ENCODE measurements at places on chromosomes 11 and 22.
A peak's percentile ranks its signal among the peaks of the same experiment; 100 is the strongest.

DNA sequence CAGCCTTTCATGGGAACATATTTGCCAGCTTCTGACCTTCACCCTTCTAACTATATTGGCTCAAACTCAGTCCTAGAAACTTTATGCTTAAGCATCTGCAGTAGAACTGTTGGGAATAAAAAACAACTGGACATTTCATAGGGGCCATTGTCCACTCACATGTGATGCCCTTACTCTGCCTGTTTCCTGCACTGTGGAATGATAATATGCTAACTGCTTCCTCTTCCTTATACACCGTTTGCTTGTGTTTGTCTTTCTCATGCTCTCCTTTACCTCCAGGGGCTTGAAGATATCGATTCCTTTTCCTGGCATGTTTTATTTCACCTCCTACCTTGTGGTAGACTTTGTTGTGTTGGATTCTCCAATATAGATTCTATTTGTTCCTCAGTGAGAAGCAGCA, 333.0 kb upstream of the DDI1 start:
- DNase-seq: no peak

GRCh38 chr11:77501758-77502157, 27.9 kb upstream of the PAK1 start:
- DNase-seq: no peak

GRCh38 chr22:36584666-36585065, 55.7 kb upstream of the EIF3D start:
- no peak for DNase-seq

DNA sequence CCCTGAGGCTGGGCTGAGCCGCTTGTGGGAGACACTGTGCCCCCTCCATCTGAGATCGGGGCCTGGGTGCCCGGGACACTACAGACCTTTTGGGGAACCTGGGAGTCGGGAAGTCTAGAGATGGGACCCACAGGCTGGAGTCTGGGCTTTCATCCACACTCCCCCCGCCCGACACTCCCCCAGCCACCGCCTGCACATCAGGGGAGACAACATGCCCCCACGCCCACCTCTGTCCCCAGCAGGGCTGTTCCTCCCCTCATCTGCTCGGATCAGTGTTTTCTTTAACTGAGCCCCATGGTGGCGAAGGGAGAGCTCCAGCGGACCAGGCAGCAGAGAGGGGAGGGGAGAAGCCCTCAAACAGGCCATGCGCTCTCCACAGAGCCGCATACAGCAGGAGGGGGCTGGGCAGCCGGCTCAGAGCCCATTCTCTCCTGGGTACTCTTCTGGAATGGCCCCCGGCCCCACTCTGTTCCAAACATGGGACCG, 174.7 kb downstream of the IGLL1 start:
- no peak for DNase-seq

DNA sequence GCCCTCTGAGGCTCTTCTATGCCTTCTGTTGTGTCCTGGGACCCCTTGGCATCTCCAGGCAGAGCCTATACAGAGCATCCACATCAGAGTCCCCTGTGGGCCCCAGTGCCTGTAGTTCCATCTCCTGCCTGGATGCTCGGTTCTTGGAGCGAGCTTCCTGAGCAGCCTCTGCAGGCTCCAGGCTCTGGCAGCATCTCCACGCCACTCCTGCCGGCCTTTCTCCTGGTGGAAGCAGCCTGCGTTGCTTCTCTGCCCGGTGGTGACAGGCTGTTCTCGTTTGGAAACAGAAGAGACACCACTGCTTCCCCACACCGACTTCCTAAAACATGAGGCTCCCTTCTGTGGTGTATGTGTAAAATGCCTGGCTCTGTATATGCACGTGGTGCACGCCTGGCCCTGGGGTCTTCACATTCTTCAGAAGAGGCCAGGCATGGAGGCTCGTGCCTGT, 52.8 kb downstream of the BCR start:
- DNase-seq: peak; percentile 61

DNA sequence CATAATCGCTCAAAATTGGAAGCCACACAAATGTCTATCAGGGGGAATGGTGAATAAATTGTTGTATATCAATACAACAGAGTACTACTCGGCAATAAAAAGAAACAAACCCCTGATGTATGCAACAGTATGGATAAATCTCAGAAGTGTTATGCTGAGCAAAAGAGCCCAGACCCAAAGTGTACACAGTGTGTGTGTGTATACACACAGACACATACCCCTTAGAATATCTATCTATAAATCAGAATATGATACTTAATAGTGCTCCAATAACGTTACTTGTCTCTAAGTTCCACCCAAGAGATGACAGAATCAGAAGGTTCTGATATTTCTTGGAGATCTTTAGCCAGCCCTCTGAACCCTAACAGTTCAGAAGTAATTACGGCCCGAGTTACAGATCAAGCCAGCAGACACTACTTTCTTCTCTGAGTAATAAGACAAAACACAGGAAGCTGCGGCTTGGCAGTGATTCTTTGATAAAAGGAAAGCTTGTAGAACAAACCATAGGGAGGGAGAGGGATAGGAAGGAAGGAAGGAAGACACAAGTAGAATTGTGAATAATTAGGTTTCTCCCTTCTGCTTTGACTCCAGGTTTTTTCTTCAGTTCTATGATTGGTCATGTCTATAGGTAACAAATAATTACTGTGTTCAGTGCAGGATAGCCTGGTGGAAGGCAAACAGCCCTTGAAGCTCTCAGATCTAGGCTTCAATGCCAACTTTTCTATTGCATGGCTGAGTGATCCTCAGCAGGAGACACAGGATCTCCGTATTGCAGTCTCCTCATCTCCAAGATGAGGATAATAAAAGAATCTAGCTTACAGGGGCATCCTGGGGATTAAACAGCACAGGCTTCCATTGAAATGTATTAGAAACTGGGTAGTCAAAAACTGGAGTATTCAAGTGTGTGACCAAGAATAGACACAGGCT, 75.6 kb upstream of the TEAD1 start:
- DNase-seq: peak; percentile 68

All from cerebellar cortex (tissue), 1 donor.